ENCODE measurements at places on chromosomes 7 and 10.

- DNase-seq: no peak
Measured at GRCh38 chr10:5416981-5417380, 4.6 kb downstream of the NET1 start.

DNA sequence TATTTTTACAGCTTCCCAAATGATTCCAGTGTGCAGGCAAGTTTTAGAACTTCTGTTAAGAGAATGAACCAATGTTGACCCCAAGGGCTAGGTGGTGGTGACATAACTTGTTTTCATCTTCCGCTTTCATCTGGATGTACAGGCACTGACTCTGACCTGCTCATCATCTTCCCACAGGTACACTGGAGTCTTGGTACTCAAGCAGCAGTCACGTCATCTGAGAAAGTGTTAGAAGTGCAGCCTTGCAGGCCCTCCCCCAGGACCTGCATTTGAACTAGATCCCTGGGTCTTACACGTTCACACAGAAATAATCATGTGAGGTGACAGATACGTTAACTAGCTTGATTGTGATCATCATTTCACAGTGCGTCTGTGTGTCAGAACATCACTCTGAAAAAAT lies 212.2 kb downstream of the CELF2 start:
- DNase-seq: no peak

DNA sequence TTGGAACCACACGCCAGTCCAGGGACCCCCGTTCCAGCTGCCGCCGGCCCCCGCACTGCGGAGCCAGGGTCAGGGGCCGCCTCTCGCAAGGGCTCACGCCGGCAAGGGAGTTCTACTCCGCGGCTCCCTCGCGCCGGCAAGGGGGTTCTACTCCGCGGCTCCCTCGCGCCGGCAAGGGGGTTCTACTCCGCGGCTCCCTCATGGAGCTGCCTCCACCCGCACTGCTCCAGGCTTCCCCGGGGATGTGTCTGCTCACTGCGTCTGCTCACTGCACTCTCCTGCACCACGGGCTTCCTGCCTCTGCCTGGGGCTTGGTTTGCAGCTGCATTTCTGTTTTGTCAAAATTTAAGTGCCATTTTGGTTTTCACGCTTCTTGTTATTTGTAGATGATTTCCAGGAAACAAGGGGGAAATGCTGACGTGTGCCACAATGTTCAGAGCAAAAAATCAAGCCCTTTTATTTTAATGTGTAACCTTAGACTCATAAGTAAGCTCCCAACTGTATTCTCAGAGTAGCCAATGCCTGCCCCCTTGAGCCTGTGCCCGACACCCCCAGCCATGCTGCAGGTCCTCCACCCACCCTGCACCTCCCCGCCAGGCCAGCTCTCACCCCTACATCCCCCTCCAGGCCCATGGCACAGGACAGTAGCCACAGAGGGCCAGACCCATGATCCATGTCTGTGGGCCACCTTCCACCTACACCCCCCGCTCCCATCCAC lies 246.2 kb downstream of the MAD1L1 start:
- no peak for DNase-seq

DNA sequence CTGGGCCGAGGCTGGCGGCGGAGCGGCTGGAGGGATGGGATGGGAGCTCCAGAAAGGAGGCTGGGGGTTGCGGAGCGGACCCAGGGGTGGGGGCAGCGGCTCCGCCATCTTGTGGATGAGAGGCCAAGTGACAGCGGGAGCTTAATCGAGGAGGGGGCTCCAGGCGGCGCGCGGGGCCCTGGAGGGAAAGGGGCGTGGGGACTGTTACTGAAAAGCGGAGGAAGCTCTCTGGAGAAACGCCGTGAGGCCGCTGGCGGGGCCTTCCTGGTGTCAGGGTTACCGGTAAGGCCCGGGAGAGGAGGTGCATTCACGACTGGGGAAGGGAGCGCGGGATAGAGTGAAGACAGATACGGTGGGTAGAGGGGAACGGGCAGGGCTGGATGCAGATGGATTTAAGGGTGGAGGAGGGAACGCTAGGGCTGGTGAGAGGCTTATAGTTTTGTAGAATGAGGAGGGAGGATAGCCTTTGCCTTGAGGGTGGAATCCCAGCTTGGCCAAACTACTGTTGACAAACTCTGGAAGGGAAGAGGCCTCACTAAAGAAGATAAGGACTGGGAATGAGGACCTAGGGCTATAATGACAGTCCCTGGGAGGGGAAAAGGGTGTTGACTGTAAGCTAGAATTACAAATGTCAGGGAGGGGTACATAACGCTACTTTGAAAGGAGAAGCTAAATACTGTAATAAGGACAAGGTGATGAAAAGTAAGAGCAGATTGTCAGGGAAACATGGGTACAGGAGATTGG lies 535 bp downstream of the BTRC start:
- peak; percentile 71 for DNase-seq

DNA sequence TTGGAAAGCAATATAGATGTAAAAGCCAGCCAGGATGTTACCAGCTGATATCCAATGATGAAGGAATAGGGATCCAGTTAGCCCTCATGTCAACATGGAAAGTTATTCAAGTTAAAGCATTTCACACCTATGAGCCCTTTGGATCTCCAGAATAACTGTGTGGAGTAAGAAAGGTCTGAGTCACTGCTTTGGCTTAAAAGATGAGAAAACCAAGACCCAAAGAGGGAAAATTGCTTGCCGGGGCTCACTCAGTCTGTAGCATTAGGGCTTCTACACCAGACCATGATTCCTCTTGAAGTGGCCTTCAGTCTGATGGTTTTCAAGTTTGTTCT lies 12.6 kb downstream of the LSM5 start:
- no peak for DNase-seq

GRCh38 chr7:130875-131780 lies 61.2 kb upstream of the FAM20C start:
- DNase-seq: no peak

GRCh38 chr7:7793921-7794320 lies 75.5 kb upstream of the RPA3 start:
- DNase-seq: no peak

GRCh38 chr7:93980744-93981479 lies 23.2 kb downstream of the BET1 start:
- DNase-seq: no peak

DNA sequence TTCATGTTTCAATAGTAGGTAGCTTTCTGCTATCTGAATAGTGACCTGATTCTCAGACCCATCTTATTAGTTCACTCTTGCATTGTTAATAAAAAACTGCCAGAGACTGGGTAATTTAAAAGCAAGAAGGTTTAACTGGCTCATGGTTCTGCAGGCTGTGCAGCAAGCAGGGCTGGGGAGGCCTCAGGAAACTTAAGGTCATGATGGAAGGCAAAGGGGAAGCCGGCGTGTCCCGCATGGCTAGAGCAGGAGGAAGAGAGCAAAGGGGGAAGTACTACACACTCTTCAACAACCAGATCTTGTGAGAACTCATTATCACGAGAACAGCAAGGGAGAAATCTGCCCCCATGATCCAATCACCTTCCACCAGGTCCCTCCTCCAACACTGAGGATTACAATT lies 185.2 kb upstream of the PITRM1 start:
- no peak for DNase-seq
